Activated CD4-positive, alpha-beta T cell treated with anti-CD3 and anti-CD28 coated beads, Interleukin-2, Interleukin-4, amounts not matched to agents 100 ng/mL and 50 ng/mL, durations not matched to agents 16 hours and 8 hours (primary cell): ENCODE measurements at places on chromosomes 6 and 20.

DNA sequence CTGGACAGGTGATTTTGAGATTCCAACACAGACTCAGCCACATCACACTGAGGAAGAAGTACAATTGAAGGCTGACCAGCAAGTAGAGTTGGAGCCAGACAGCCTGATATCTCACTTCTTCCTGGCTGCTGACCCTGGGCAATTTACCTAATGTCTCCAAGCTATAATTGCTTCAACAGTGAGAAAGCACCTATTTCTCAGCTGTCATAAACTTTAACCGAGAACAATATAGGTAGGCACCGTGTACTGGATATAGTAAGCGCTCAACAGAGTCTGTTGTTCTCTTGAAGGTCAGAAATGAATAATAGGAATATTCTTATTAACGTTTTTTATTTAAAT lies 28.3 kb downstream of the STX7 start:
- DNase-seq = no peak

GRCh38 chr6:7763881-7764280 lies 38.0 kb downstream of the BMP6 start:
- DNase-seq = no peak

DNA sequence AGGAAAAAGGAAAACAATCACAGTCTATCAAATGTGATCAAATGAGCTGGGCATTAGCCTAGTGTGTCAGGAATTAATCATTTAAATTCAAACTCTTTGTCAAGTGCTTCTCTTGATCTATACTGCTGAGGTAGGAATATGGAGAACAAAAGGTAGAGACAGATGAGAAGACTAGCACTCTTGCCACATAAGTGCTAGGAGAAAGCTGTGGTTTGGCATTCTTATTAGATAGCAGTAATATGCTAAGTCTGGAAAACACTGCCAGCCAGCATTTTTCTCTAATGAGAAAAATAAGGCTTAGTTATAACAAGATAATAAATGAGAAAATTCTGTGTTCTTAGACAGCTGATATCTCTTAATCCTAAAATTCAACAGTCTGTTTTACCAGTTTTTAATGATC lies 38.9 kb downstream of the ORC3 start:
- DNase-seq = no peak

DNA sequence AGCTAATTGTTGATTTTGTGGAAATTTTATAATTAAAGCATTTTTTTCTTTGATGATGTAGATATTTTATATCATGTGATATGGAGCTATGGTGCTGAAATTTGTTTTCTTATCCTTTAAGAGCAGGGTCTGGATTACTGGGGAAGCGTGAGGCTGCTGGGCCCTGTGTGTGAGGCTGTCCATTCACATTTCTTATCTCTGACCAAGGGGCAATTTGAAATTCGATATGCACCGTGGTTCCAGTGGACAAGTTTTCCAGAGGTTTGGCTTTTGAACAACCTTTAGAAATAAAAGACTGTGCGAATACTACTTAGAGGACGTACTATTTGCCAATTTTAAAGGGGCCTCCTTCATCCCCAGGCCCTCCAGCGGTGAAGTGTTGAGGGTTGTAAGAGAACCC lies 3.7 kb downstream of the ERMARD start:
- DNase-seq = no peak

- no peak for DNase-seq
These were observed 522.9 kb upstream of the ARID1B start for GRCh38 chr6:156254240-156254639.

GRCh38 chr20:49280463-49281058 lies 2.7 kb upstream of the ZNFX1 start:
- peak; percentile 27 for DNase-seq

GRCh38 chr6:117521791-117522502 lies 39.5 kb downstream of the DCBLD1 start:
- DNase-seq = no peak

- peak; percentile 90 for DNase-seq
These were observed 29.2 kb upstream of the SDCBP2 start for GRCh38 chr20:1357921-1358671.

DNA sequence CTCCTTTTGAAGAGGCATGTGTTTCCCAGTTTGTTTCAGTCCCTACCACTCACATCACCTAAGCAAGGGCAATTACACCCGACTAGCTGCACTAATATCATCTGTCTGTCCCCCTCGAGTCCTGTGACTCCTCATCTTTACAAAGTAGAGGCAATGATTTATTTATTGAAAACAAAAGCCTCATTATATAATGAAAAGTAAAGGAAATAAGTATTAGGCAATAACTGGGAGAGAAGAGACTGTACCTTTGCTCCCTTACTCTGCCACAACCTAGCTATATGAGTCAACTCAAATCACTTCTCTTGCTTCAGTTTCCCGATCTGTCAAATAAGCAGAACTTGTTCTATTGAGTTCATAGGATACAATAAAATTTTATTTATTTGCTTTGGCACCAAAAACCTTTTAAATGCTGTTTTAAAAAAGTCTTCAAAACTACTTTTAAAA lies 38.9 kb downstream of the CSNK2A1 start:
- no peak for DNase-seq

DNA sequence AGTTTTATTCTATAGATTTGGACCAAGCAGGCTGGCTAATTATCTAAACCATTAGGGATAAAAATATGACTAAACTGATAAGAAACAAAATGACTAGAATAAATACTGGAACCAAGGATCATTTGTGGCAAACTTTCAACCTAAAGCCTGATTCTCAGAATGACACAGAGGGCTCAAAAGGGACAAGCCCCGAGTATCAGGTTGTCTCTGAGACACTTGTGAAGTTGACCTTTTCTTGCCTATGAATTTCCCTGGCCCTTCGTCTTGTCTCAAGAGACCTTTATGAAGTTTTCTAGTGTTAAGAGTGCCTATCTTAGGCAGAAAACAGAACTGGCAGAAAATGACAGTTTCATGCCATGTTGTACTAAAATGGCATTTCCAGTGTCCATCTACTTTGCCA lies 68.3 kb downstream of the IMPG1 start:
- no peak for DNase-seq

DNA sequence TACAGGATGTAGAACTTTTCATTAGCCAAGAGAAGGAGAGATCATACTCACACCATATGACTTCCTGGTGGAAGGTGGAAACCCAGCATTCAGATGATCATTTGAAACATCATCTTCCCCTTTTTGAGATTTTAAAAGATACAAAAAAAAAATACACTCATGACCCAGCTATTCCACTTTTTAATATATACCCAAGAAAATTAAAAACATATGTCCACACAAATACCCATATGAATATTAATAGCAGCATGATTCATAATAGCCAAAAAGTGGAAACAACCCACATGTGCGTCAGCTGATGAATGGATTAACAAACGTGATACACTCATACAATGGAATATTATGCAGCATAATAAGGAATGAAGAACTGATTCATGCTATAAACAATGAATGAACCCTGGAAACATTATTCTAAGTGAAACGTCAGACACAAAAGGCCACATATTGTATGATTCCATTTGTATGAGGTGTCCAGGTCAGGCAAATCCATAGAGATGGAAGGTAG lies 130.0 kb upstream of the SGK1 start:
- DNase-seq = no peak

DNA sequence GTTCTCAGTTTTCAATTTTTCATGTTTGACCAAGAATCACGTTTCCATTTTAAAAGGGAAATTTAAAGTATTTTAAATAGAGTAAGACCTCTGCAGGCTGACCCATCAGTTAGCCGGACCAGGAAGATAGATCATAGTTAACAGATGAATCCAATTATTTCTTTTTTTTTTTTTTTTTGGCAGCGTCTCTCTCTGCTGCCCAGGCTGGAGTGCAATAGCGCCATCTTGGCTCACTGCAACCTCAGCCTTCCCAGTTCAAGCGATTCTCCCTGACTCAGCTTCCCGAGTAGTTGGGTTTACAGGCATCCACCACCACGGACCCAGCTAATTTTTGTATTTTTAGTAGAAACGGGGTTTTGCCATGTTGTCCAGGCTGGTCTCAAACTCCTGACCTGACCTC lies 256.7 kb upstream of the CNR1 start:
- DNase-seq = no peak

DNA sequence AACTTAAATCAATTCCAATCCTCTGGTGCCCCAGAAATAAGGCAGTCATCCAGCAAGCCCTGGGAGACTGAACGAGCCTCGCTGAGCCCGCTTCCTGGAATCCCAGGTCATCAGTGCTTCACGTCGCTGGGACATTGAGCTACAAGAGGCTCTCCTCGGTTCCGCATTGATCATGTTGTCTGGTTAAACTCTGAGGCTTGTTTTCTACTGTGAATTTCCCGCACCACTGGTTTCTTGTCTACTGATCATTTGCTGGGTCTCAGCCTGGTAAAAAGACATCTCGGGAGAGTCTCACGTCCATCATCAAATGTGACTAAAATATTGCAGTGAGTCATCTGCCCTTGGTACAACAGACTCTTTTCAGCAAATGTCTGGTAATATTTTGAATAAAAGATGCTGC lies 569.2 kb downstream of the QKI start:
- DNase-seq = no peak

DNA sequence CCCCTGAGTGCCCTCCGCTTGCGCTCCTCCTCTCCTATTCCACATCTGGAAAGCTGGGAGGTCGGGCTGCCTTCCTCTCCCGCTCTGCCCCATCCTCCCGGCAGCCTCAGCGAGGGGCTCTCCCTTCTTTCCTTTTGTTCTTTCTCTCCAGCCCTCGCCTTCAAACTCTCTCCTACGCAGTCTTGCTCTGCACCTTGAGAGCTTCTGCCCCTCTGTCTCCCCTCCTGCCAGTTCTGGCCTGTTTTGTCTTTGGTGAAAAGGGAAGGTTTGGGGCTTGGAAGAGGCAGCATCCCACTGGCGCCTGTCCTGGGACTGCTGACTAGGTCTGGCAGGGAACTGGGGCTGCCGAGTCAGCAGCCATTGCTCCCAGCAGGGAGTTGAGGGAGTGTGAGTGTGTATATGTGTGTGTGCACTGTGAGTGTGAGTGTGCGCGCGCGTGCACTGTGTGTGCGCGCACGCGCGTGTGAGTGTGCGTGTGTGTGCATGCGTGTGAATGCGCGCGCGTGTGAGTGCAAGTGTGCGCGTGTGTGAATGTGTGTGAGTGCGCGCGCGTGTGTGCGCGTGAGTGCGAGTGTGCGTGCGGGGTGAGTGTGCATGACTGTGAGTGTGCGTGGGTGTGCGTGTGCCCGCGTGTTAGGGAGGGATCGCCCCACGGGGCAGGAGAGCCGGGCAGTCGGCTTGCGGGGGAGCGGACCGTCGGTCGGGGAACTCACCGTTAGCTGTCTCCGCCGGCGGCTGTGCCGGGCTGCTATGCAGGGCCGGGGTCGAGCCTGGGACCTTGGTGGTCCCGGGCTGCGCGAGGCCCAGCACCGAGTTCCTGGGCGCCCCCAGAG lies 523 bp downstream of the CPXM1 start:
- DNase-seq = no peak

DNA sequence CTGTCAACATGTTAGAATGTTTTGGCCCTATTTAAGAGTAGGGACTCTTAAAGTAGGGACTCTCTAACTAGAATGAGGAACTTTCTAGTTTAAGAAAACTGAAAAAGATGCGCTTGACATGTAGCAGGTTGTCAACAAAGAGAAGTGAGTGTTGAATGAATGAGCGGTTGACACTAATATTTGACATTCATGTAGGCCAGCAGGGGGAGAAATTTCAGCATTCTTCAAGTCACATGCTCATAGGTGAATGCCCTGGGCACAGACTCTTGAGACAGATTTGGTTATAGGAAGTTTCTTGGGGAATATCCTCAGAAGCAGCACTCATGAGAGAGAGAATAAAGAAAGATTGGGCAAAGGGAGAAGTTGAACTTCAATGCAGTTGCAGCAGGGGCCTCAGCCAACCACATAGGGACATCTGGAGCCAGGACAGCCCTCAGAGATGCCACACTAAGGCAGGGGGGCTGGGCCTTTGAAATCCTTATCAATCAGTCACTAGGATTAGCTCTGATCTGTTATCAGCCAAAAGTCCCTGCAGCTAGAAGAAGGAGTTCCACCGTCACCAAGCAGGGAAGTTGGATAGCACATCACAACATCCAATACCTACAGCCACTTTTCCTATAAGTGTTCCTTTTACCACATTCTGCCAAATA lies 145.1 kb upstream of the FKBP1C start:
- DNase-seq = no peak

DNA sequence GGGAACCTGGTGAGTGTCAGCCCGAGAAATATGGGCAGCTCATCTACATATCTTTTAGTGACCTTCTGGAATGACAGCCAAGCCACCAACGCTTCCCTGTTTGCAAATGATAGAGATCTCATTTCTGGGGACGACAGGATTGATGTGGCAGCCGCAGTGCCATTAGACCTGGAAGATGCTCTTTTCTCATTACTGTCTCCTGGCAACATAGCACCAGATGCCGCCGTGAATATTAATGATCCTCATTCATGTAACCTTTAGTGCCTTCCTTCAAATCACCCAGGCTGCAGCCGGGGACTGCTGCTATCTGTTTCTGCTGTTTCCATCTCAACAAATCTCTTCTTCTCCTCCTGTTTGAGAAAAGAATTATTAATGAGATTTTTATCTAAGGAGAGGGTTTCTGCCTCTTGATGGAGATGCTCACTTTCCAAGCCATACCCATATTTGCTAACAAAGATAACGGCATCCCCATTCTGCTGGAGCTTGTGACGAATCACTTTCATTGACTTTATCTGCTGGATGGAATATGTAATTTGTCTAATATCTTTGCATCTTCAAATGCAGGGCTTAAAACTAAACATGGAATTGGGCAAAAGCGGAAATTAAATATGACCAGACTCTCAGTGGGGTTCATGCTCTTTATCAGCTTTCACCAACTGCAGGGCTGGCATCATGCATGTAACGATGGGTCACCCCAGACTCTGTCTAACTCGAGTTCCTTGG lies 74.8 kb upstream of the KIF16B start:
- no peak for DNase-seq

- DNase-seq = no peak
These were observed 126.8 kb upstream of the SAMD5 start for GRCh38 chr6:147381712-147382111.

DNA sequence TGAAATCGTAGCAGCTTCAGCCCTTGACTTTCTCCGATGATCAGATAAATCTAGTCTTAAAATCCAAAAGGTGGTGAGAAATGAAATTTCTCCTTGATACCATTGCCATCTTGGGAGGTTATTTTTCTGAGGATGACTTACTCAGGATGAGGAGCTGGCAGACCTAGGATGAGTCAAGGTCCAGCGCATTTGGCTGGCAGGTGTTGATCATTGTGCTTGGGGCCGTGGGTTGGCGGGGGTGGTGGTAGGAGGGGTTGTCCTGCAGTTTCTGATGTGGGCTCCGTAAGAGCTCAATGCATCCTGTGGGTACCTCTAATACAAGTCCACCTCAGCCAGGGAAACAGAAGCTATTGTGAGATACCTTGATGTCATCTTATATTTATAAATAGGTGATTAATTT lies 148.3 kb upstream of the SCGN start:
- DNase-seq = no peak

DNA sequence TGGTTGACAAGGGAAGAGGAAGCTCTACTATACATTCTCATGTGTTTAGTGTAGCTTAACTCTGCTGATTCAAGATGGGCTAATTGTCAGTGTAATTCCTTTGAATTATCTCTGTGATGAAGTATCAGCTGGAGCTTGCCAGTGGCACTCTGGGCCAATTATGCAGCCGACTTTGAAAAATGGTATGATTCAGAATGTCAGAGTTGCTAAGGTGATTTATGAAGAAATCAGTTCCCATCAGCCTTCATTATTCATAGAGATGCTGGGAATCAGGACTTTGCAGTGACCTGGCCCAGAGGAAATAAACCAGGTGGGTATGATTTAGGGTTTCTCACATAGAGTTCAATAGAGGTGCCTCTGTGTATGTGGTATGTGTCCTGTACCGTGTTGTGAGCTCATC lies 33.4 kb downstream of the KCNS1 start:
- DNase-seq = no peak

GRCh38 chr6:6823568-6824224 lies 235.2 kb downstream of the LY86 start:
- DNase-seq = no peak

GRCh38 chr6:45590226-45590625 lies 212.5 kb upstream of the SUPT3H start:
- peak; percentile 65 for DNase-seq
